ENCODE measurements at places on chromosomes 5 and 9.

DNA sequence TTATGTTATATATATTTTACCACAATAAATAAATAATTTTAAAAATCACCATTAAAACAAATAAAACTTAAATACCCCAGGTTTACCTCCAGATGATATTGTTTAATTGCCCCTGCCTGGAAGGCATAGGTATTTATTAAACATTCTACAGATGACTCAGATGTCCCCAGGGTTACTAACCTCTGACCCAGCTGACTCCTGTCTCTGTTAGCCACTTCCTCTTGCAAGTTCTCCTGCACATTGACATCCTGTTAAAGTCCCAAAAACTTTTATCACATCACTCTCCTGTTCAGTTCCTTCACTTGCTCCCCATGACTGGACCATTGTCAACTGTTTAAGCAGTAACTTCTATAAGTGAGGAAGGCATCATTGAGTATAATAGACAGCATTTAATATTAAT is 37.0 kb upstream of the RAB3C start:
- DNase-seq: no peak

GRCh38 chr5:92909602-92909962 is 671.4 kb downstream of the NR2F1-AS1 start:
- DNase-seq: no peak

GRCh38 chr9:120312031-120312430 is 267.9 kb downstream of the CDK5RAP2 start:
- no peak for DNase-seq

DNA sequence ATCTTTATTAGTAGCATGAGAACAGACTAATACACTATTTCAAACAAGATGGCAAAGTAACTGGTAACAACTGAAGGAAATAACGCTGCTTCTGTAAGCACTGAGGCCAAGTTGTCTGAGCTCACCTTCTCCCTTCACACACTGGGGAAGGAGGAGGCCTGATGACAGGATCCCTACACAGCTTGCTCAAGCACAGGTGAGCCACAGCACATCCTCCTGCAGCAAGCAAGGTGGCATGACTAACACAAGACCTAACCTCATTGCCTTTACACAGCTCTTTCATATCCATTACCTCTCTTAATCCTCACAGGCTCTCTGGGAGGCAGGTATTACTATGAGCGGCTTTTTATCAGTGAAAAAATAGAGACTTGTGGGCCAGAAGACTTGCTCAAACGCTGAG is 83.3 kb downstream of the ARL15 start:
- no peak for DNase-seq

DNA sequence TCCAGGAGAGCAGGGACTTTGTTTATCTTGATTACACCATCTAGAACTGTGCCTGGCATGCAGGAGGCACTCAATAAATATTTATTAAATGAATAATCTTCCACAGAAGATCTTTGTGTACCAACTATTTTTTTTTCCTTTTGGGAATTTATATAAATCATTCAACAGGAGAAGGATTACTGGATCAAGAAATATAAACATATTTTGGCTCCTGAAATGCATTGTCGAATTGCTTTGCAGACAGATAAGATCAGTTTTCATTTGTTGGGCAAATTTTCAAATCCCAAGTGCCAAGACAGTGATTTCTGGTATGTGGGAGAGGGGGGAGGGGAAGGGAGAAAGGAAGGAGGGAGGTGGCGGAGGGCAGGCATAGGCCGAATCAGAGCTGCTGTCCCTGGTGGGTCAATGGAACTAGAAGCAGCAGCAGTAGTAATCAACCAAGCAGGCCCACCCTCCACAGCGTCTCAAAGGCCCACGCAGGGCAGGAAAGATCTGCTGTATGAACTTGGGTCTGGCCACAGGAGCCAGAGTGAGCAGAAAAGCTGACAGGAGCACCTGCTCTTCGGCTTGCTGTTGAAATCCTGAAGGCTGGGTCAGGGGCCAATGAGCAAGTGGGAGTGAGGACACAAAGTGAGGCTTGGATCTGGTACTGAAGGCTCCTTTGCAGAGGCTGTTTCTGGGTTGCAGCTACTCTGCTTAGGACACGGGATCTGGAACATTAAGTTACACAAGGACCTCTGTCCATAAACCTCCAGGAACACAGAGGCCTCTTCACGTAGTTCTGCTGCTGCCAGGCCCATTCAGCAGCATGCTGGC is 15.8 kb upstream of the TRAF1 start:
- no peak for DNase-seq

DNA sequence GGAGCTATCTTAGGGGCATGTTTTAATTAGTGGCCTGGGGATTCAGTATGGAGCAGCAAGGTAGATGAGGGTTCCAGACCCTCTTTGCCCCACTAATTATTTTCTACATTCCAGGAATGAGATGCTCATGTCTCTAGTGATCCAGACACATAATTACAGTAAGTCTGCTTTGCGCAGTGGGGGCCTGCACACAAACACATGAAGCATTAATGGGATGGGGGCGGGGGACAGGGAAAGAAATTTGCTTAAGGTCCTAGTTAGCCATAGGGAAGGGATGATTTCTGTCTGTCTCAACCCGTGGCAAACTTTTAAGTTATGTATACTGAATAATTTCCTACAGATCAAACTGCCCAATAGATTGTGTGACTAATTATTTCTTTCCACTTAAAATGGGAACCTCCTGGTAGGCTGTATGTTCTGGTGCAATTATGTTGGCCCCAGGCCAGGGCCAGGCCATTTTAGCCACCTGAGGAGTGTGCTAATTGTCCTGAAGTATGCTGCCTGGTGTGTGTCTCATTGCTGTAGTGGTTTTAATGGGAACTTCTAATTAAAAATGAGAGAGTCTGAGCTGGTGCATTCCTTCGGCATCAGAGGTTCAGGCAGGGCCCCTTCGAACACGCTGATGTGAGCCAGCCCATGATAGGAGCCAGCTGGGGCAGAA is 134.4 kb downstream of the PTTG1 start:
- DNase-seq: no peak
